ENCODE measurements at places on chromosomes 3 and 15.

DNA sequence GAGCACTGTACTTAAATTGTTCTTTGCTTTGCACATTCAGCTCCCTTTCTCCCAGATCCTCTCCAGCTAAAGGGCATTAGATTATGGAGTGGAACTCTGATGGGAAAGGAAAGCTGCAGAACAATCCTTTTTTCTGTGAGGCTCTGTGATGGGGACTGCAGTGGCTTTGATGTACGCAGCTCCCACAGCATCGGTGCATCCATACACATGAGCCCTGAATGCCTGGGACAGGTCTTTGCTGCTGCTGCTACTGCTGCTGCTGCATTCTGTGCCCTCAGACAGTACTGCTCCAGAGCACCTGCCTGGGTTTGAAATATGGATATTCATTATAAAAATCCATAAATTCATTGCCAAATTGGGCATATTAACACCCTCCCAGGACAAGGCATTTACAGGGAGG lies 164.4 kb downstream of the WDR76 start:
- DNase-seq = no peak

- no peak for DNase-seq
These were observed 76.4 kb downstream of the AKAP13 start for GRCh38 chr15:85456798-85457197.

GRCh38 chr15:28994142-28994830 lies 108.5 kb downstream of the APBA2 start:
- DNase-seq = no peak

DNA sequence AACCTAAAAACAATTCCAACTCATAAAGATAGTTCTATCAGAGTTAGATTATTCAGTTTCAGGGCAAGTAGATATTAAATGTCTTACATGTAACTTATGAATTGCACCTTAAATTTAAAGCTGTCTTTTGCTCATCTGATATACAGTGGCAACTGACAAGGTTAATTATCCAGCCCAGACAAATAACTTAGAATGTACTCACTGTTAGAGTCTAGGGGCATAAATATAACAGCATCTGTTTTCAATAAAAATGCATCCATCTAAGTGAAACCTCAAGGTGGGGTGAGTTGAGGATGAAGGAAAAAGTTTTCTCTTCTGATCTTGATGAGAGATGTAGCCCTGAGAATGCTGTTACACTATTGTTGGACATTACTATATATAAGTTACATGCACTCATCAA lies 112.6 kb downstream of the FBN1 start:
- DNase-seq = no peak

GRCh38 chr3:175432376-175433025 lies 573.4 kb downstream of the NAALADL2 start:
- DNase-seq = peak; percentile 88

GRCh38 chr3:133490468-133491351 lies 82.8 kb upstream of the CDV3 start:
- no peak for DNase-seq

DNA sequence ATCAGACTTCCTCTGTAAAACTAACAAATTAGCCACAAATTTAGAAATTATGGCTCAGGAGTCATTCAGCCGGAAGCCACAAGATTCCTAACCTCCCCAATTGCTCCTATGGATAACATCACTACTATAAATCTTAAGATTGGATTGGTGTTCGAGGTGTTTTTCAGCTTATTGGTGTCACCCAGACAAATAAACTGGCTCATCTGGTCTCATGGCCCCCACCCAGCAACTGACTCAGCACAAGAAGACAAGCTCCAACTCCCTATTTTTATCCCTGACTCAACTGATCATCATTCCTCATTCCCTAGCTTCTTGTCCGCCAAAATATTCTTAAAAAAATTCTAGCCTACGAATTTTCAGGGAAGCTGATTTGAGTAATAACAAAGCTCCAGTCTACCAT lies 135.1 kb upstream of the STRIT1 start:
- no peak for DNase-seq

GRCh38 chr3:183449391-183449790 lies 21.0 kb upstream of the MCF2L2 start:
- DNase-seq = no peak

DNA sequence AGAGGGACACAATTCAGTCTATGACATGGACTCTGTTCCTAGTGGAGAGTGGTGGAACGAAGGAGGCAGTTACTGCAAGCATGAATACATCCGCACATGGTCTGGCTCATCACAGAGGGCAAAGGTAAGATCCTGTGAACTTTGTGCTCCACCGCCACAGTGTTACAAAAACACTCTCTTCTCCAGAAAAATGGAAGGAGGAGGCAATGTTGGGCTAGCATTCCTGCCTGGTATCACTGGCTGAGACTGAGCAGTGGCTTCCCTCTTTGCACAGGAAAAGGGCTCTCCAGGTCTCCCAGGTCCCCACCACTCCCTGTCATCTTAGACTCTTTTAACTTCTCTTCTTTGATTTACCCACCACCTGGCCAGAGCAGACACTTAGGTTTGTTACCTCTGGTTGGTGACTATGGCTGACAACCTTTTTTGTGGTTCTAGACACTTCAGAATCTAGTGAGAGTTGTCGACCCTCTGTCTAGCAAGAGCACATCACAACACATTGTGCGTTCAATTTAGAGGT lies 1.5 kb upstream of the EEFSEC start:
- no peak for DNase-seq

DNA sequence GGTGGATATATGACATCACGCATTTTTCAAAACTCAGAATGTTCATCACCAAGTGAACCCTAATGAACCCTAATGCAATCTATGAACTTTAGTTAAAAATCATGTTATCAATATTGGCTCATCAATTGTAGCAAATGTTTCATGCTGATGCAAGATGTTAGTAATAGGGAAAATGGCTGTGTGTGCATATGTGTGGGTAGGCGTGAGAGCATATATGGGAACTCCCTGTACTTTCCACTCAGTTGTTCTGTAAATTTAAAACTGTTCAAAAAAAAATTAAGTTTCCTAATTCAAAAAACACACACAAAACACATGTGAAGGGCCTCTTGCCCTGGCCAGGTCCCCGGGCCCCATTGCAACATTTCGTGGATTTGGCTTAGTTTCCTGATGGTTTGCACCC lies 89.7 kb upstream of the PROK2 start:
- no peak for DNase-seq

- DNase-seq = no peak
These were observed 13.6 kb downstream of the TMOD3 start for GRCh38 chr15:51842852-51843737.

- DNase-seq = no peak
These were observed 28.4 kb downstream of the IGF1R start for GRCh38 chr15:98676586-98677270.

GRCh38 chr15:66591322-66591862 lies 25.6 kb upstream of the LCTL start:
- no peak for DNase-seq

DNA sequence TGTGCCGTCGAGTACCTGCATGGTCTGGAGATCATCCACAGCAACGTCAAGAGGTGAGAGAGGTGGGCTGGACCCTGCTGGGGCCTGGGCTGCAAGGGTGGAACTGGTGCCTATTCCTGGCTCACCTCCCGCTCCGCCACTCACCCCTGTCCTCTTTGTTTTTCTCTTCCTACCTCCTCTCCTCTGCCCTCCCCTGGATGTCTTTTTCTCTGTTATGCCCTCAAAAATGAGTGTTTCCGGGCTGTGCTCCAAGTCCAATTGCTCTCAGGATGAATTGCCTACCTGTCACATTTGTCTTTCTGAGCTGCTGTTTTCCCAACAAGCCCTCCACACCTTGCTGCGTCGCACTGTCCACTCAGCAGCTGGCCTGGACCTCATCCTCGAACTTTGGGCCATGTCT lies 28.5 kb upstream of the TATDN2 start:
- no peak for DNase-seq

GRCh38 chr15:68776477-68777270 lies 44.0 kb downstream of the ANP32A start:
- DNase-seq = no peak

DNA sequence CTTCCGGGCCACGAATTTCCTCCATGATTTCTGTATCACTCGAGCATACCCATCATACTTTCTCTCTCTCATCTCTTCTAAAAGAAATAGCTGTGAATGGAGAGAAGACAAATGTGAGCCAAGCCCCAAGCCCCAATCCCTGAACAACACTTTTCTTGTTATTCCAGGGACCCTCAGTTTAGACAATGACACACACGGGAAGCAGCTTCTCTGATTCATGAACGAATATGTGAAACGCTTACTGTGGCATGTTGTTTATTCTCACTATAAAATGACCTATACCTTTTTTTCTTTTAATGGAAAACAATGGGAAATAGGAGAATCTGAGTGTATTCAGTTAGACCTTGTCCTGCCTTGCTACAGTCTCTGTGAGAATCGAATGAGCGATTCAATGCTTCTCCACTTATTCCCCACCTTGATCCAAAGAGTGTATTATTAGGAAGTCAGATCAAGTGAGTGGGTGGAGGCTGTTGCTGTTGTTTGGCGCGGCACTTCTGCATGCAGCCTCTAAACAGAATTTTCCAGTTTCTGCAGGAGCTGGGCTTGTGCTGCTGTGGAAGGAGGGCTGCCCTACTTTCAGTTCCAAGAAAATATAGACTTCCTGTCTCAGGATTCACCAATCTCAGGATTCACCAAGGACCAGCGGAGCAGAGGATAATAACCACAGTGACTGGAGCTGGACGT lies 32.4 kb upstream of the LDHAL6B start:
- no peak for DNase-seq

GRCh38 chr3:147514366-147515160 lies 105.4 kb downstream of the ZIC1 start:
- no peak for DNase-seq

- no peak for DNase-seq
These were observed 151.6 kb downstream of the TMCO5A start for GRCh38 chr15:38085931-38086568.

DNA sequence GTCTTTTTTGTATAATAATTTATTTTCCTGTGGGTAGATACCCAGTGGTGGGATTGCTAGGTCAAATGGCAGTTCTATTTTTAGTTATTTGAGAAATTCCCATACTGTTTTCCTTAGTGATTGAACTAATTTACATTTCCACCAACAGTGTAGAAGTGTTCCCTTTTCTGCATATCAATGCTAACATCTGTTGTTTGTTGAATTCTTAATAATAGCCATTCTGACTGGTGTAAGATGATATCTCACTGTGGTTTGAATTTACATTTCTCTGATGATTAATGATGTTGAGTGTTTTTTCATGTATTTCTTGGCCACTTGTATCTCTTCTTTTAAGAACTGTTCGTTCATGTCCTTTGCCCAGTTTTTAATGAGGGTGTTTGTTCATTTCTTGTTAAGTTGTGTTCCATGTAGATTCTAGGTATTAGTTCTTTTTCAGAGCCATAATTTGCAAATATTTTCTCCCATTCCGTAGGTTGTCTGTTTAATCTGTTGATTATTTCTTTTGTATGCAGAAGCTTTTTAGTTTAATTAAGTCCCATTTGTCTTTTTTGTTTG lies 713.3 kb upstream of the EPHA6 start:
- DNase-seq = no peak

DNA sequence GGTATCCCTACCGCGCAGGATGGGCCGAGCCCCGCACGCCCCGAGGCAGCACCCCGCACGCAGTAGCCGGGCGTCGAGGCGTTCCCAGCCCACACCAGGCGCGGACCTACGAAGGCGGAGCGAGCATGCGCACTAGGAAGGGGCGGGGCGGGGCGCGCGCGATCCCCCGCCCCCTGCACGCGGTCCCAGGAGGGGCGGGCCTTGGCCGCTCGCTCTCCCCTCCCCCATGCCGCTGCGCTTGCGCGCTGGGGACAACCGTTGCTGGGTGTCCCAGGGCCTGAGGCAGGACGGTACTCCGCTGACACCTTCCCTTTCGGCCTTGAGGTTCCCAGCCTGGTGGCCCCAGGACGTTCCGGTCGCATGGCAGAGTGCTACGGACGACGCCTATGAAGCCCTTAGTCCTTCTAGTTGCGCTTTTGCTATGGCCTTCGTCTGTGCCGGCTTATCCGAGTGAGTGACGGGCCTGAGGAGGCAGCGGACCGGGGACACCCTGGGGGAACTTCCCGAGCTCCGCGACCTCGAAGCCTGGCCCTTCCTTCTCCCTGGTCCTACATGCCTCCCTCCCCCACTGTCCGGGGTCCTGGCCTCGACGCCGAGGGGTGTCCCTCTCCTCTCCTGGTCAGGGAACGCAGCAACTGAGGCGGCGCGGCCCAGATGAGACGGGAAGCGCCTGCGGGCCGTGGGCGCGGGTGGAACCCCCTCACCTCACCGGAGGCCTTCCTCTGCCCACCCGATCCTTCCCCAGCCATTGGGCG lies at the start of gene SPESP1:
Gene SPESP1 (plus strand): TSS at position 258 of the 755 bp plus-strand sequence. CDS start 129 bp downstream, at position 387.
- no peak for DNase-seq

GRCh38 chr3:98906230-98906629 lies 4.7 kb upstream of the DCBLD2 start:
- no peak for DNase-seq

Measured in NCI-H2081 treated with DMSO at 0.1 percent for 48 hours (cell line).